ENCODE measurements at places on chromosomes 16 and 17. TPM values are rescaled to one million over a fixed set of nuclear protein-coding genes. Genes with fewer than 3 reads are reported as not detected.

KRTAP4-3 gene
- total RNA-seq, result not detected

RNF112 gene
- total RNA-seq, result 2.3 TPM

NDE1 gene
- total RNA-seq, result 20.8 TPM

PRAC1 gene
- total RNA-seq, result not detected

SMIM5 gene
- not detected for total RNA-seq

Data from pericardium fibroblast (primary cell).